ENCODE measurements at places on chromosomes 5 and 9.

DNA sequence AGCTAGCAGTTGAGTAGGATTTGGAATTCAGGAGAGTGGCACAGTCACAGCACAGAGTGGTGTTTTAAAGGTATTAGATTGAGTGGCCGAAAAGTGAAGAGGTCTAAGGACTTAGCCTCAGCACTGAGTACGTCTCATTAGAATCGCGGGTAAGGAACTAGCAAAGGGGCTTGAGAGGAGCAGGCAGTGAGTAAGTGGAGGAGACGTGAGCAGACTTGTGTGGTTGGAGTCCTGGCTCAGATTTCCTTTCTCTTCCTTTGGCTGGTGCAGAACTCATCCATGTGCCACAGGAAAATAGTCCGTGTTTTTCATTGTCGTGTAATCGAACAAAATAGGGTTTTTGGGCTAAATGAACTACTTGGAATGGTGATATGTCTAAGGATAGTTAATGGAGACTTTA is 3.4 kb downstream of the EXOSC2 start:
- no peak for DNase-seq

GRCh38 chr9:28082671-28083070 is 509.4 kb upstream of the C9orf72 start:
- no peak for DNase-seq

GRCh38 chr5:43683884-43684471 is 81.0 kb downstream of the NNT start:
- DNase-seq: no peak

GRCh38 chr9:35162605-35163315 is 951 bp downstream of the UNC13B start:
- no peak for DNase-seq

DNA sequence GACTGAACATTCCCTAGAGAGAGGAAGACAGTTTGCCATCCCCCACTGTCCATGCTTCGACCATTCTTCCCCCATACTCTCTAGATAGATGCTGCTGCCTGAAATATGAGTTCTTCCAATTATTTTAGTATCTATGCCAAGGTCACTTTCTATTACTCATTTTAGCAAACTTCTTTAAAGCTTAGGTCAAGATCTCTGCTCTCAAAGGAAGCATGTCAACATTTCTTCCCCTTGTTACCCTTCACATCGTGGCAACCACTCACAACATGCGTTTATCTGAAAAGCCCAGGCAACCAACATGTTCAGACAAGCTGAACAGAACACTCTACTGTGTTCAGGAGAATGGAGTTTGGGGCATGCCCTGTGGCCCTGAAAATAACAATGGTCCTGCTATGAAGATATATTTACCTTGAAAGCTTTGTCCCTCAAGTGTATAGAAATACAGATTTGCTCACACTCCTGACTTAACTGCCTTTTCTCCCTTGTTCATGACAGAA is 138.4 kb upstream of the KIF2A start:
- DNase-seq: no peak

DNA sequence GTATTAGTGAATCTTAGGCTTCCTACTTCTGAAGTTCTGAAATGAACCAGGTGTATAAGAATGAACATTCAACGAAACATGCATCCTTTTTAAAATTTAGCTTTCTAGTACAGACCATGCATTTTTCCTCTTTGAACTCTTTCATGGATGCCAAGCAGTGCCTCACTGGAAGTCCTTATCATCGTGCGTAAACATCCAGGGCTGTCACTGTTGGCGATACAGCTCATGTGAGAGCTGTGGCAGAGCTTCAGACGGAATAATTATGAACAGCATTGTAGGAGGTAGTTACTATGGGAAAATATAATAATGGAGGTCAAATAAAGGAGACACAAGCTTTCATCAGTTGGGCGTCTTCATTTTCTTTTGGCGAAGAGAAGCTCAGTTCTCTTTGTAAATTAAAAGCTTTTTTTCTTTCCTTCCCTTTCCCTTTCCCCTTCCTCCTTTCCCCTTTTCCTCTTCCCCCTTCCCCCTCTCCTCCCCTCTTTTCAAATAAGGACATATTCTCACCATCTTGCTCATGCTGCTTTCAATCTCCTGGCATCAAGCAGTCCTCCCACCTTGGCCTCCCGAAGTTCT is 167.3 kb downstream of the KDM4C start:
- DNase-seq: no peak

DNA sequence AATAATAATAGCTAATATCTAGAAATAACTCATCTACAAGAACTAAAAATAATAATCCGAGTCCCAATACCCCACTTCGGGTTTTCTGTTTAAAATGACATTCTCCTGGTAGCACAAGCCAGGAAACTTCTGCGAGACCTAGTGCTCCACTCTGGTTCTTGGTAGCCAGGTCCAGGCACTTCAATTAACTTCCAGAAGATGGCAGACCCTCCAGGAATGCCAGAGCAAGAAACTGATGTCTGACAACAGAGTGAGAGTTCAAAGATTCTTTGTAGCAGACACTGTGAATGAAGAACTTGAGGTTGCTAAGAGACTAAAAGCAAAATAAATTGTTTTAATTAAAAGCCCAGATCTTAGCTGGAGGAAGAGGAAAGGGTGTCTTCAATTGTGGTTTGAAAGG is 1963.3 kb upstream of the CDH9 start:
- DNase-seq: no peak

- peak; percentile 60 for DNase-seq
Measured at GRCh38 chr5:54895816-54896341, 89.5 kb downstream of the ESM1 start.

Data from SHP77 (cell line).